Hippocampal formation (tissue), 2 donors: ENCODE measurements at places on chromosomes 11 and 22.

GRCh38 chr11:60332846-60333245 lies 5.8 kb downstream of the MS4A6E start:
- DNase-seq: no peak

GRCh38 chr11:10483584-10483983 lies 28.5 kb downstream of the AMPD3 start:
- DNase-seq: no peak

DNA sequence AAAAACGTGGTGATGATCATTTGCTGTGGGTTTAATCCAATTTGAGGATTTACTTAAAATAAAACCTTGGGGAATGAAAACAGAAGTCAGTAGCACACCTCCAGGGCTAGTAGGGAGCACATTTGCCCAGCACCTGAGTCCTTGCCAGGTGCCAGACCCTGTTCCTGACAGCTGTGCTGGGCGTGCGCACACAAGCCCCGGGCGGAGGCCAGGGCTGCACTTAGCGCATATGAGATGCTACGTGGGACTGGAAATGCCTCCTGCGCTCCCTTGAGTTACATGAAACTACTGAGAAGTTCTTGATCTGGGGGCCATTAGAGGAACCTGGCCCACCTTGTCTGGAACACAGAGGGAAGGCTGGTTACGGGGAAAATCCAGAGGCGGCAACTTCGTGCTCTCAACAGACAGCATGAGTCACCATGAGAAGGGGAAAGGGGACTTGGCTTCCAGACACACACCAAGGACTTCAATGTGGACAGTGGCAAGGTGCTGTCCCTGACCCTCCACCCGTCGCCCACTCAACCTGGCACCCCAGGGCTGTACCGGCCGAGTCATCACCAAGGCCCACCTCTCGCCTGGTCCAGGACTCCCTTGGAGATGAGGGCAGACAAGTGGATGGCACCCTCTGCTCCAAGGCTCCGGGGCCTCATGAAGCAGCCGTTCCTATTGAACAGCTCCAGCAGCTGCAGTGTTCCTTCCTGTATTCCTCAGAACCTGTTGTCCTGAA lies 1468.6 kb downstream of the BRD1 start:
- DNase-seq: no peak

- no peak for DNase-seq
Observed at GRCh38 chr22:31613904-31614296, 48.1 kb downstream of the PISD start.

- no peak for DNase-seq
Observed at GRCh38 chr11:121426476-121427399, 25.4 kb upstream of the SORL1 start.

DNA sequence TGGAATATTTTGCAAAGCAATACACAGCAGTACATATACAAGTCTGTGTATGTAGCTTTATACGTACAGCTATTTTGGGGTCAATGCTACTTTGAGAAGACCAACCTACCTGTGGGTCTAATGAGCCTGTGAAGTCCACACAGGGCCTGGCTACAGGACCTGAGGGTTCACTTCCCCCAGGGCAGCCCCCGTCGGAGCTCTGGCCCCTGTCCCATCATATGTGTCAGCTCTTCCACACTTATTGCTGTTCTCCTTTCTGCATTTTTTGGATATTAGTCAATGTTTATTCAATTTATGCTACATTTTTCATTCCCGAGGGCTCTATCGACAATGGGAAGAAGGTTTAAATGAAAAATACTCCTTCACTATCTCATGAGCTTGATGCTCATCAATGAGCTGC lies 1473.6 kb downstream of the BRD1 start:
- no peak for DNase-seq

GRCh38 chr11:34311126-34311525 lies 46.7 kb downstream of the ABTB2 start:
- no peak for DNase-seq

GRCh38 chr11:118049771-118050170 lies 27.1 kb upstream of the TMPRSS4 start:
- DNase-seq: no peak

DNA sequence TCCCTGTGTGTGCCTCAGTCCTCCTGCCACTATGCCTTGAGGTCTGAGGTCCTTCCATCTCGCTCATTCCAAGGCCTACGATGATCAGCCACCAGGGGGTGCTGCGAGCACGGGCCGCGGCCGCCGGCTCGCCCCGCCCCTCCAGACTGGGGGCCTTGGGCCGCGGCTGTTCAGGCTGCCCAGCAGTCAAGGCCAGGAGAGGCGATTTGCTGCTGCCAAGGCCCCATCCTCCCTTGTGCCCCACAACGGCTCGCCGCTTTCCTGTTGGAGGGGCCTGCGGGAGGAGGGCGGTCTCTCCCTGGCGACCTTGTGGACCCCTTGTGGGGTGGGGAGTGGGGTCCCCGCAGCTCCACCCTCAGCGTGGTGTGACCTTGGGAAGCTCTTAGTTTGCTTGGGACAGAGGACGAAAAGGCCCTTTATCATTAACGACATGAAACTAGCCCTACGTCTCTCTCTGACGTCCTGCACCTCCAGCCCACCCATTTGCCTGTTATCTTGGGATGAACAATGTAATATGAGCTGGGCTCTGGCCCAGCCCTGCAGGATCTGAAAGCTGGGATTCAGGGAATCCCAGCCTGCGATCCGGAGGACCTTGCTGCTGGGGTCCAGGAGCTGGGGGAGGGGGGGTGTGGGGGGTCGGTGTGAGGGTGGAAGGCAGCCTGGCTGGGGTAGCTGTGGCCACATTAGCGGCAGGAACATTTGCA lies 5.3 kb upstream of the GALR3 start:
- DNase-seq: peak; percentile 80

DNA sequence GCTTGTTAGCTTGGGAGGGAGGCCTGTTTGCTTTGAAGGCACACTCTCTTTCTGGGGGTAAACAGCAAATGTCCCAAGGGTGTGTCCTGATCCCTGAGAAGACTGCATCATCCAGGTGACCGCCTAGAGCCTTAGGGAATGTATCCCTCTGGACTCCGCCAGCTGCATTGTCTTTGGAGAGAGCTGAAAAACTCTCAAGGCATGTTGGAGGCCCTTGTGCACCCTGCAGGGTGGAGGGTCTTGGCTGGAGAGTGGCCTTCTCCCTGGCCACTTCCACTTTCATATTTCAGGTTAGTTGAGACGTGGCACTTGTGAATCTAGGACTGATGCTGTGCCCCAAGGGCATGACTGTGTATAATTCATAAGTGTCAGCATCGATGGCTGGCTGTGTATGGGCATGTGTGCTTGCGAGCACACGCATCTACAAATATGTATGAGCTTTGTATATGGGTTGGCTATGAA lies 70.6 kb downstream of the ZBTB16 start:
- no peak for DNase-seq

- no peak for DNase-seq
Observed at GRCh38 chr11:19786644-19787043, 74.0 kb downstream of the NAV2 start.

DNA sequence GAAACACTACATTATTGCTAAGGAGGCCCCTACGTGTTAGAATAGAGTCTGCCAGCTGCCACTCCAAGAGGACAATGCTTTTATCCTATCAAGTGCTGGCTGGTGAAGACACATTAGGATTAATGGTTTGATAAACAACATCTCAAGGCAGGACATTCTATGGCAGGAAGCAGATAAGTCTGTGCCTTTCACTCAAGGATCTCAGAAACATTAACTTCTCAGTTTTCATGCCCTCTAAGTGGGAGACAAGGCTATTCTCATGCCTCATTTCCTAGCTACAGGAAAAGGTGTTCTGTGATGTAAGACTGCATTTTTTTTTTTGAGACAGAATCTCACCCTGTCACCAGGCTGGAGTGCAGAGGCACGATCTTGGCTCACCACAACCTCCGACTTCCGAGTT lies 23.5 kb upstream of the TIMP3 start:
- DNase-seq: no peak

- peak; percentile 40 for DNase-seq
Observed at GRCh38 chr22:27113211-27113635, 455.8 kb downstream of the MIAT start.

GRCh38 chr22:30743257-30744020 lies 48.8 kb downstream of the OSBP2 start:
- DNase-seq: no peak

DNA sequence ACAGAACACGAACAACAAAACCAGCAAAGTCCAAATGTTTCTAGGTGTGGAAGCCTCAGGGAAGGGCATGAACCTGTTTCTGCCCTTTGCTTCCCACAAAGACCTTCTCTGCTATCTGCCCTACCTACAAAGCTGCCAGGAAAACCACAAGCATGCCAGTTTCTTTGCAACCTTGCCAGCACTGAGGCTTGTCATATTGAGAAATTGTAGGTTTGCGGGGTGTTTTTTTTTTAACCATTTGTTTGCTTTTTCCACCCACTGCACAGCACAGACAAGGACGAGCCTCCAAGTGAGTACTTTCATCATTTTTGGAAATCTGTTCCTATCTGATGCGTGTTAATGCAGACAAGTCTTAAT lies 12.8 kb downstream of the PARVG start:
- no peak for DNase-seq

- peak; percentile 16 for DNase-seq
Observed at GRCh38 chr11:19079643-19080440, 19.3 kb upstream of the MRGPRX2 start.

- no peak for DNase-seq
Observed at GRCh38 chr22:23608583-23608982, 23.5 kb downstream of the DRICH1 start.
